ENCODE measurements at places on chromosomes 16 and 17.

- DNase-seq, result no peak
These were observed 8.3 kb downstream of the UBALD1 start for GRCh38 chr16:4606354-4606753.

- no peak for DNase-seq
These were observed 109.8 kb downstream of the SLC39A11 start for GRCh38 chr17:72982680-72983079.

DNA sequence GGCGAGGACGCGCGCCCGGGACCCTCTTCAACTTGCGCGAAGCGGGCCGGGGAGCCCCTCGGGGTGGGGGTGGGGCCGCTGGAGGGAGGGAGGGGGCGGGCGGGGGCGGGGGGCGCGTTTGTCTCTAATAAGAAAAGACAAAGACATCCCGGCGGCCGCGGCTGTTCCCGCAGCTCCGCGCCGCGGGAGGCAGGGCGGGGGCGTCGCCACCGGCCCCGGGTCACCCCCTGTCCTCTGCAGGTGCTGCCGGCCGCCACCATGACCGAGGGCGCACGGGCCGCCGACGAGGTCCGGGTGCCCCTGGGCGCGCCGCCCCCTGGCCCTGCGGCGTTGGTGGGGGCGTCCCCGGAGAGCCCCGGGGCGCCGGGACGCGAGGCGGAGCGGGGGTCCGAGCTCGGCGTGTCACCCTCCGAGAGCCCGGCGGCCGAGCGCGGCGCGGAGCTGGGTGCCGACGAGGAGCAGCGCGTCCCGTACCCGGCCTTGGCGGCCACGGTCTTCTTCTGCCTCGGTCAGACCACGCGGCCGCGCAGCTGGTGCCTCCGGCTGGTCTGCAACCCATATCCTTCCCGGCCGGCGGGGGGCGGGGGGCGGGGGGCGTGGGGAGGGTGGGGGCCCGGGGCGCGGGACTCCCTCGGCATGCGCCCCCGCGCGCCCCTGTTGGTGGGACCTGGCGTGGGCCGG lies 714 bp downstream of the CACNA1H start:
- DNase-seq, result no peak

DNA sequence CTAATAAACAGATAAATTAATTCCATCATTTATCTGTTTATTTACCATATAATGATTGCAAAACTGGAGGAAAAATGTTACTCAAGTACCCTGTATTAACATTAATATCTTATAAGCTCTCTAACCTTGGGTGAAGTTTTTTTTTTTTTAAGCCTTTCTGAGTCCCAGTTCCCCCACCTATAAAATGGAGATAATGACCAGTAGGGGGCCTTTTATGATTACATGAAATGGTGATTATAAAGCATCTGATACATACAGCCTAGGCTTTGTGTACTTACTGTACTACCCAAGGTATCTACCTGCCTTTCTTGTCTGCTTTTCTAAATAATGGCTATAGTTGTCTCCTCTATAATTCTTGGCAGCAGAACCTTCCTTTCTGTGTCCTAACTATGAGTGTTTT lies 22.6 kb downstream of the LRRC36 start:
- DNase-seq, result no peak

GRCh38 chr17:57649731-57650484 lies 95.2 kb downstream of the CCDC182 start:
- DNase-seq, result peak; percentile 42

GRCh38 chr16:52953215-52953614 lies 99.5 kb downstream of the CHD9NB start:
- no peak for DNase-seq

Data from fibroblast of skin of left quadriceps (primary cell).